ENCODE measurements at places on chromosomes 6 and 20.

- no peak for DNase-seq
Measured at GRCh38 chr20:10832141-10832540, 158.3 kb upstream of the JAG1 start.

- DNase-seq, result no peak
Measured at GRCh38 chr6:119233312-119233984, 116.1 kb downstream of the MAN1A1 start.

DNA sequence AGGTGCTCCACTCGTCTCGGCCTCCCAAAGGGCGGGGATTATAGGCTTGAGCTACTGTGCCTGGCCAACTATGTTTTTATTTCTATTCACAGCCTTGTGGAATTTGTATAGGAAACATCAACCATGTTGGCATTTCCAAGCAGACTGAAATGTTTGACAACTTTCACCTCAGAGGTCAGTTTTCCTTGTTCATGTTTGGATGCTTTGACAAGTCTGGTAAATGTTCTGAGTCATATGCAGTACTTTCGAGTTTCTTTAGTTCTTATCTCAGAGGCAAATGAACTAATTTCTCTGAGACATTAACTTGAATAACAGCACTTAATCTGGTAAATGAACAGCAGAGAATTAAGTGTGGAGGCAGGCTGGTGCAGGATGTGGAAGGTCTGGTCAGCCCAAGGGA lies 373.4 kb upstream of the SYNCRIP start:
- no peak for DNase-seq

- no peak for DNase-seq
Measured at GRCh38 chr20:36631646-36632045, 14.3 kb downstream of the SLA2 start.

- no peak for DNase-seq
Measured at GRCh38 chr6:23511817-23512216, 614.2 kb upstream of the NRSN1 start.

DNA sequence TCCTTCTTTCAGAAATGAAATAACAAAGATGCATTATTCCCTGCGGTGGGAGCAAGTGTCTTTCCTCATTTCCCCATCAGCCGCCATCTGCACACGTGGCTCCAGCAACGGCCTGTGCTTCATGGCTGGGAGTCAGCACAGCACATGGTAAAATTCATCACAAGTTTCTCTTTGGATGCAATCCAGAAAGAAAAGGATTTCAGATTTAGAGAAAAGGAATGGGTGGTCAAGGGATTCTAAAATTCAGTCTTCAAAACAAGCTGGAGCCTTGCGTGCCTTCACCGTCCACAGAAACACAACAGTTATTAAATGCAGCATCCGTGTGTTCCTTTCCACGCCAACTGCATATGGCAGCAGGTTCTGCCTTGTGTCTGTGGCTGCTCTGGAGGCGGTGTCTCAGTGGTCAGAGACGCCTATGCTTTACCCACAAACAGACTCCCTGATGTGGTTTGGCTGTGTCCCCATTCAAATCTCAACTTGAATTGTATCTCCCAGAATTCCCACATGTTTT lies 107.6 kb downstream of the THBS2 start:
- no peak for DNase-seq

- DNase-seq, result no peak
Measured at GRCh38 chr6:35718911-35719381, 17.9 kb upstream of the ARMC12 start.

DNA sequence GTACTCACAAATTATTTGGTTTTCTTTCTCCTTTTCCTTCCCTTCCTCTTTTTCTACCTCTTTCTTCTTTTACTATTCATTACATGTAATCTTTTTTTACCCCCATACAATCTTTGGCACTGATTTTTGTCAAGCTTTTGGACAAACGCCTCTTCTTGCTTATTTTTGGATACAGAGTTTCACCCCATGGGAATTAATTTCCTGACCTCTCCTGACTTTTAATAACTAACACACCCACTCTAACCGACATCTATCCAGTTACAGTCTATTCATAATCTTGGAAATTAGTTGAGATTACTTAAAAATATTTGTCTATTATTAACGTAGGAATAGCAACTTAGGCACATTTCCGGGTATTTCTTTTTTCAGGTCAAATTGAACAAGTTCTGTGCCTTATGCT lies 101.2 kb downstream of the HDGFL1 start:
- DNase-seq, result no peak
